Immature natural killer cell (primary cell): ENCODE measurements at places on chromosomes 16 and 17.

GRCh38 chr17:19426631-19427030 is 15.6 kb downstream of the RNF112 start:
- no peak for DNase-seq

GRCh38 chr17:55421179-55421934 is at the start of gene MMD:
TSS of gene MMD (minus strand) at chr17:55421835. CDS start at chr17:55421695, 140 bp downstream.
- no peak for DNase-seq

GRCh38 chr17:3004150-3004801 is 59.1 kb downstream of the OR1D5 start:
- peak; percentile 34 for DNase-seq

DNA sequence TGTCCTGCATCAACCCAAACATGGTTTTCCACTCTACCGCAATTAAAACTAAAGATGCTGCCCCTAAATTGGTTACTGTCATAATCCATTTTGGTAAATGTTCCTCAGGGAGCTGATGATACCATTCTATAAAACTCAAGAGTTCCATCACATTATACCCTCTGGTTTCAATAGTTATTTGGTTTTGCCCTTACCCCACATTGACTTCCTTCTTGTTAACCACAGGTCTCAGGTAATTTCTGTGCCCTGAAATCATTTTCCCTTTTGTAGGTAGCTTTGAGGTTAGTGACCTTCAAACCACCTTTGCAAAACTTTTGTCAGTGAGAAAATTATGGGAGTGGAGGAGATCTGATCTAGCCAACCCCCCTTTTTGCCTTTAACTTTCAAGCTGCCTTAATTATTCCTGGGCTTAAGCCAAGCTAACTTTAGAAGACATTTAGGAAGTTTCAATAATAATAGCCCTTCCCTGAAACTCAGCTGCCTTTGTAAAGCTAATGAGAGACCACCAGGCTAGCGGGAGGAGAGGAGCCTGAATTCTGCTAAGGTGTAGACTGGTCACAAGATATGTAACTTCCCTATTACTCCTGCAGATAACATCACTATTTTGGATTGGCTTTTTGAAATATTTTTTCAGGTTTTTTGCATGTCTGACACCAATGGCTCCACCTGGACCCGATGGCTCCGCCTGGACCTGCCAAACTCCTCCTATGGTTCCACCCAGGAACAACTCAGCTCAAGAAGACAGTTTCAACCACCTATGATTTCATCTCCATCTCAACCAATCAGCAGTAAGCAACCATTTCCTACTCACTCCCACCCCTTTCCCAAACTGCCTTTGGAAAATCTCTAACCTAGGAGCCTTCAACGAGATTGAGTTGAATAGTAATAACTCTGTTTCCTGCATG is 224.9 kb downstream of the HS3ST3B1 start:
- DNase-seq = no peak

DNA sequence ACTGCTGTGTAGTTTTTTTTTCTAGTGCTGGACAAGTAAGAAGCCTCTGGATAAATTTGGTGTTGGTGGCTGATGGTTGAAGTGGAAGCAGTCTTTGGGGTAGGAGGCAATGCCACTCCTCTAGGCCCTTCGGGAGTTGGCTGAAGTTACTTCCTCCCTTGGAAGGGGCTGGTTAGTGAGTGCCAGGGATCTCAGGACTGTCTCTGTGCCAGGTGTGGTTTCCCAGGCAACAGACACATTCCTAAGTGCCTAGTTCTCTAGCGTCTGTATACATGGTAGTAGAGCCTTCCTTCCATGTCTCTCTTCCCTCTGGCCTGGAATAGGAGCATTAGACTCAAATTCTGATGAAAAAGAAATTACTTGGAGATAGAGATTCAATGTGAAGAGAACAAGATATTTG is 15.3 kb downstream of the TMEM98 start:
- no peak for DNase-seq
